ENCODE measurements at places on chromosomes 12 and 14.
A peak's percentile ranks its signal among the peaks of the same experiment; 100 is the strongest.

DNA sequence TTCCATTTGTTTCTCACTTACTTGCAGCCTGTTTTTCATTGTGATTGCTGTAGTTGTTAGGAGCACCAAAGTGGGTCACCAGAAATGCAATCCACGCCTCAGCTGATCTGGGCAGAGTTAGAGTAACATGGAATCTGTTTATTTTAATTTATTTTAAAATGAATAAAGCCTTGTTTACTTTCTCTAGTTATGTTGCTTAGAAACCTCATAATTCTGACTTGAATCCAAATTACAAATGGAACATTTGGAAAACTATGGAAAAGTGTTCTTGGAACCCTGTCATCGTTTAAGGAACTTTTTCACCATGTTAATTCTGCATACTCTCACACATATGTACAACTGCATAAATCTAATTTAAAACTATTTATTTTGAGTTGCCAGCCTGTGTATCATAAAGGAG lies 92.2 kb upstream of the DAAM1 start:
- no peak for DNase-seq

DNA sequence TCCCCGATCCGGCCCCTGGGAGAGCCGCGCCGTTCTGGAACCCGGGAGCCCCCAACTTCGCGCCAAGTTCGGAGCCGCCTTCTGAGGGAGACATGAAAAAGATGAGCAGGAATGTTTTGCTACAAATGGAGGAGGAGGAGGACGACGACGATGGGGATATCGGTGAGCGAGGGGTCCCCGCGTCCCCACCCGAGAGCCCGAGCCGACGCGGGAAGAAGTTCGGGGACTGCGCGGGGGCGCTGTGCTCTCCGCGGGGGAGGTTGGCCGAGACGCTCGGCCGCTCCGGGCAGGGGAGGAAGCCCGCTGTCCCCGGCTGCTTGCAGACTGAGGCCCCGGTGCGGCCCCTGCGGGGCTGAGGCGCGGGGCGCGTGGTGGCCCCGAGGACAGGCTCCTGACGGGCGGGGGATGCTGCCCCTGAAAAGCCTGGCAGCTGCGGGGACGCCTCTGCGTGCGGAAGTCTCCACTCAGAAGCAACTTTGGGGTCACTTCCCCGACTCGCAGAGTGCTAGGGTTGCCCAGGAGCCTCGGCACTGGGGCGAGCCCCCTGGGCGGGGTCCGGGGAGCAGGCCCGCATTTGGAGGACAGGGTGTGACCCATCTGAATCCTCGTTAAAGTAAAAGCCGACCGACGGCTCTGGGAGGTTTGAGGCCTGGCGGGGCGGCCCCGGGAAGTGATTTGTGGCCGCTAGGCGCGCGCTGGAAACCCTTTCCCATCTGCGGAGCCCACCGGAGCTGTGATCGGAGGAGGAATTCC lies 511 bp downstream of the ANO6 start:
- DNase-seq = peak; percentile 68

DNA sequence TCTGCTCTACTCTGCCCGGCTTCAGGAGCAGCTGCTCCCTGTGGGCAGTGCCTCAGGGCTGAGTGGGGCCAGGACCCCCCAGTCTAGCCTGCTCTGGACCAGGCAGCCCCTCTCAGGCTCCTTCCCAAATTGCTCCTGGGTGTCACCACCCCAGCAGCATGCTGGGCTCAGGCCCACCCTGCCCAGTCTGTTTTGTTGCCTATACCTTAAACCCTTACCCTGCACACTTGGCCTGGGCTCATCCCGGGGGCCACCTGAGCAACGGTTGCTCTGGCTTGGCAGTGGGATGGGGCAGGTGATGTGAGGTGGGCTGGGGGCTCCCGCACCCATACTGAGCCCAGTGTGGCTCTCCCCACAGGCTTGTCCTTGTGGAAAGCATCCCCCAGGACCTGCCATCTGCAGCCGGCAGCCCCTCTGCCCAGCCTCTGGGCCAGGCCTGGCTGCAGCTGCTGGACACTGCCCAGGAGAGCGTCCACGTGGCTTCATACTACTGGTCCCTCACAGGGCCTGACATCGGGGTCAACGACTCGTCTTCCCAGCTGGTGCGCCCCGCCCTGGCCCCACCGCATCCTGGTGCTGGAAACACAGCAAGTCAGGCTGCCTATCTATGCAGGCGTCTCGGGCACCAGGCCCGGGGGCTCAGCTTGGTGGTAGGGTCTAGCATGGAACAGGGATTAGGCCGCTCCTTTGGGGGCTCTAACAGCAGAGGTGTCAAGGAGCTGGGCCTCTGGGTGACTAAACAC lies 3.9 kb downstream of the PLD4 start:
- no peak for DNase-seq

DNA sequence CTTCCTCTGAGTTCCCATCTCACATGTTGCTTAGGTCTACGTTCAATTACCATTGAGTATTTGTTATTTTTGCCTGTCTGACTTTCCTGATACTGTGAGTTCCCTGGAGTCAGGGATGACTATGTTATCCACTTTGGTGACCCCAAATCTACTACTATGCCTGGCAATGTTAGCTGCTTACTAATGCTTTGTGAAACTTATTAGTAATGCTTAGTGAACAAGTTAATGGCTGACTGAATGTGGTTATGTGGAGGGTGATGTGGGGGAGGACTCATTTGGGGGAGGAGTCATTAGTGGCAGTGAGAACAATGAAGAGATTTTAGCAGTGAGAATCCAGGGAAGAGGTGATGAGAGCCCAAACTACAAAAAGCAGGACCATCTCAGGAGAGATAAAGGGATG lies 121.6 kb downstream of the KTN1 start:
- DNase-seq = no peak

- no peak for DNase-seq
These were observed 69.4 kb downstream of the SLC38A6 start for GRCh38 chr14:61050417-61050816.

DNA sequence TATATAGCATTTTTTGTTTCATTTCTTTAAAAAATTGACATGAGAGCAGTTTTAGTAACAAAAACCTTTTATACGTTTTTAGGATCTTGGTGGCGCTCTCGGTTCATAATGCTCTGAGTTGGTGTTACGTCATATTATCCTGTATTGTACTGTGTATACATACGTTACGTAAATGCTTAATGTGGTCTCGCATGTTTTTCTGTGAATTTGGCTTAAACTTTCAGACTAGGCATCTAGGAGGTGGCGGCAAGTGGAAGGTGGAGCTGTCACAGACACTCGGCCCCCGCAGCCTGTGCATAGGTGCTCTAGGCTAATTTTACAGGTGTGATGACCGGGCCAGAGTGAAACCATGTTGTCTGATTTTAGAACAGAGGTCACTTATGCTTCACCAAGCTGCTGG lies 60.0 kb downstream of the PPP2R5C start:
- no peak for DNase-seq

DNA sequence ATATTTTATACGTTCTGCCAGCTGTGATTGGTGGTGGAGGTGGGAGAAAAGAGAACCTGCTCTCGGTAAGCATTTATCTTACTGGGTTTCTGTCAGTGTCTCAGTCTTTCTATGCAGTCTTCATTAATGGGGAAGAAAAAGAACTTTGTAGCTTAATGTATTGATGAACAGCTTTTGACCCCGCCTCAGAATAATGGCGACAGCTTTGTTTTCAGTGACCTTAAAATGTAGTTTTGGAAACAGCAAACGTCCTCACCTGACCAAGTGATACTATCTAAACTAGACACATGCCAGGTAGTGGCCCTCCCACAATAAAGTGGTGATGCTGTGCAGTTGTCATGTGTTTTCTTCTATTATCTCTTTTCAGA lies 1.4 kb downstream of the DACT1 start:
- DNase-seq = no peak

DNA sequence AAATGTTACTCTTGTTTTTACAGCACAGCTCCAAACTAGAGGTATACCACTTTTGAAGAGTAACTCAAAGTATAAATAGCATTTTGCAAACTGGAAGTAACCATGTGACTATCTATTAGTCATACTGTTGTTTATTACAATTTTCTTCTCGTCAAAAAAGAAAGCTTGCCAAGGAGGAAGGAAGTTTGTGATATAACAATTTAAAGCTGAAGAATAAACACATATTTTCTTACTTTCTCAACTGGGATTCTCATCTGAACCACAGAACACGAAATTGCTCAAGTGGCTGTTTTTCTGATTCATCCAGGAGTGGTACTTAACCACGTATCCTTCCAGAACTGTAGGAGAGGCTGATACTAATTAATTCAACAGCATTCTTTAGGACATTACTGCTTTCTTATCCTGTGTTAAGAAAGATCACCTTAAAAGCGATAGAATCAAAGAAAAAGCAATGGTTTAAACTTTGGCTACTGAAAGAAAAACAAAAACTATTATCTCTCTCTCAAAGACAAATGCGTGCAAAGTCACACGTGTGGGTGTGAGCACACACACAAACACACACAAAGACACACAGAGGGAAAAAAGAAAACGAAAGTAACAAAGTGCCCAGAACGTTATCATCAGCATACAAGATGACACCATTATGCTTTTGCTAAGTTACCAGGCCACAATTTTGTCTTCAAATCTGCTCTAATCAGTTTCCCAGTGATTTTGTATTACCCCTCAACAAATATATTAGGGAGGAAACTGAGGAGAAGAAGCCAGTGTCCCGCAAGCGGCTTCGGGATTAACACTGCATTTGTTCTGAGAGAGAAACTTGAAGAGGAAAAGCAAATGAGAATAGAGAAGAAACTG lies at the start of gene CLEC2B:
Gene CLEC2B, minus strand, starts transcription at position 48 of the 855 bp plus-strand sequence.
- DNase-seq = peak; percentile 80

DNA sequence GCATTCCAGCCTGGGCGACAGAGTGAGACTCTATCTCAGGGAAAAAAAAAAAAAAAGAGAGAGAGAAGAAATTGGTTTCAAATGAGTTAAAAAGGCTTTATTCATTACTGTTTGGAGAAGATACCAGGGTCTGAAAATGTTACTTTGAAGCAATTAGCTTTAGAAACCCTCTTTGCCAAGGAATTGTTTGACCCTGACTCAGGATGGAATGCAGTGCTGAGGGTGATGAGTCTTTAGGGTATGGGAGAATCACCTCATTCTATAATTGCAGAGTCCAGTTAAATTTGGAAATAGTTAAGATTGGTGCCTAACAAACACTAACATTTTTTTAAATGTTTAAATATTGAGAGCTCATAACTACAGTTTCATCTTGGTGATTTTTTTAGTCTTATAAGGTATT lies 13.3 kb downstream of the RAP1B start:
- DNase-seq = no peak

DNA sequence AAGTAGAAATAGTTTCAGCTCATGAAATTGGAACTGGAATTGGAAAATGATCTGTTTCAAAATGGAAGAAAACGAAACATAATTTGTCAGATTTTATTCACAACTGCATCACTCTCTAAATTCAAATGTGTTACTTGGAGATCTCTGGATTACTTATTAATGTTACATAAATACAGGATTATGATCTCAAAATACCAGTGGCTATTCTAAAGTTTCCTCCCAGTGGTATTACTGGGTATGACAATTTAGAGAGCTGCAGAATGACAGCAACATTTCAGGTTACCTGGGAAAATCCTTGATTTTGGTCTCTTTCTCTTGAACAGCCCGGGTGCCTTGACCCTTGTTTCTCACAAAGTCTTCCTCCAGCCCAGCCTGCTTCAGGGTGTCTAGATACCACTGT lies 14.2 kb downstream of the FAM161B start:
- peak; percentile 54 for DNase-seq

DNA sequence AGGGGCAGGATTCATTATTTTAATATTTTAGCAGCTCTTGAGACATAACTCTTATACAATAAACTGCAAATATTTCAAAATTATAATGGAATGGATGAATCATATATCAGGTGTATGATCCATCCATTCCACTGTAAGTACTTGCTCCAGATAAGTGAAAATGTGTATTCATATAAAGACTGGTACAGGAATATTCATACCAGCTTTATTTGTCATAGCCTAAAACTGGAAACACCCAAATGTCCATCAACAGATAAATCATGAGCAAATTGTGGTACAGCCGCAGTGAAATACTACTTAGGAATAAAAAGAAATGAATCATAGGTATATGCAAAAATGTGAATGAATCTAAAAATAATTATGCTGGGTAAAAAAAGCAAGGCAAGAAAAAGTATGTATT lies 263.6 kb upstream of the SYT10 start:
- no peak for DNase-seq

DNA sequence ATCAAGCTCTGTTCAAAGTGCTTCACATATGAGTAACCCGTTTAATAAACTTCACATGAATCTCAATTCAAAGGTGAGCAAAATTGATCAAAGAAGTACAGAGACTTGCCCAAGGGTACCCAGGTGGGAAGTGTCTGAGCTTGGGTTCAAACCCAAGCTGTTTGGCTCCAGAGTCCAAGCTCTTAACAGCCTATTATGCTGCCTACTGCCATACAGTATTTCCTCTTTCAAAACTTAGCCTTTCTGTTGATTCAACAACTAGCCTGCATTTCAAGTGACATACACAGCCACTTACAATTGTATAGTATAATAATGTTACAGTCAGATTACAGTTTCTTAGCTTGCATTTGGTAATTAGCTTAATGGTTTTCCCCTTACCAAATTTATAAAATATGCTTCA lies 29.7 kb downstream of the FRMD6 start:
- DNase-seq = no peak

DNA sequence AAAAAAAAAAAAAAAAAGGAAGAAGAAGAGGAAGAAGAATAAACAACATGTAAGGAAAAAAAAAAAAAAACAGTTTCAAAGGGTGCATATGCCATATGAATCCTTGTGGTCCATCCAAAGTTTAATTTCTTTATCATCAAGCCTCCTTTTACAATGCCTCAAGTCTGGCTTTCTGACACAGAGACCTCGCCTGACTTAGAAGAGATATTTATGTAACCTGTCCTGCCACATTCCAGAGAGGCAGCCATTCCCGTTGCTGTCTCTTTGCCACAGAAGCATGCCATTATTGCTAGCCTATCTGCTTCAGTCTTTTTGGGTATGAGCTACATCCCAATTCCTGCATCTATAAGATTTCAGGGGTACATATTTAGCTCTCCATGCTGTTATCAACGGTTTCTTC lies 596.7 kb upstream of the ATP2B1 start:
- no peak for DNase-seq

GRCh38 chr14:97634751-97635150 lies 837.6 kb downstream of the VRK1 start:
- no peak for DNase-seq

GRCh38 chr14:95515596-95516552 lies 576 bp downstream of the SYNE3 start:
- peak; percentile 88 for DNase-seq

DNA sequence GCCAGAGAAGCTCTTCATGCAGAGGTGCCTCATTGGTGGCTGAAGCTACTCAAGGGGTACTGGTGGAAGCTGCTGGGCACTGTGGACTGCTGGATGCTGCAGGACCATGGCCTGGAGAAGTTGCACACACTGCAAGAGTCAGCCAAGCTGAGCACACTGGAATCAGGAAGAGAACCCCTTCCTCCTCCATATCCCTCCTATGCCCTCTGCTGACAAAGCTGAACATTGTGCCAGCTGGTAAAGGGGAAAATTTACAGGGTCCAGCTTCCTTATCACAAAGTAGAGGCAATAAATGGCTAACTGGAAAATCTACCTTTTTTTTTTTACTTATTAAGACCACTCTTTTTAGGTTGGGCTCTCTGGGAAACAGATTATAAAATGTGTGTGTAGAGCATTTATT lies 6.5 kb downstream of the CCDC175 start:
- peak; percentile 58 for DNase-seq

GRCh38 chr14:104390221-104390931 lies 189.2 kb upstream of the C14orf180 start:
- DNase-seq = no peak

GRCh38 chr12:8696442-8697090 lies 1.2 kb upstream of the RIMKLB start:
- DNase-seq = no peak

Data from hematopoietic multipotent progenitor cell treated with erythropoietin and hydrocortisone succinate and interleukin-3 and kit ligand, for 6 days (in vitro differentiated cells).